ENCODE measurements at places on chromosomes 6 and 20.
A peak's percentile ranks its signal among the peaks of the same experiment; 100 is the strongest.

DNA sequence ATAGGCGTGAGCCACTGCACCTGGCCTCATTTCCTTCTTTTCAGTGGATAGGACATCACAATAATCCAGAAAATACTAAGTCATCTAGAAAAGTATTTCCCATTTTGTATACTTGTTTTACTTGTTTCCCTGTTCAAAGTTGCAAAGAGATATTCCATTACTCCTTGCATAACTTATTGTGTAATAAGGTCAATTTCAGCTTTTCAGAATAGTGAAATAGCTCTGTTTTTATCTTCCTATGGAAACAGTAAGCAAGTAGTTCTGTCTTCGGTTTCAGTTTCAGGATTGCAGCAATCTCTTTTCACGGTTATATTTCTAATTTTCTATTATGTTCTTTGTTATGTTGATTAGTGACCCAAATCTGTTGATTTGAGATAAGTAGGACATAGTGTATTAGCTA lies 6.0 kb downstream of the STX11 start:
- no peak for DNase-seq

DNA sequence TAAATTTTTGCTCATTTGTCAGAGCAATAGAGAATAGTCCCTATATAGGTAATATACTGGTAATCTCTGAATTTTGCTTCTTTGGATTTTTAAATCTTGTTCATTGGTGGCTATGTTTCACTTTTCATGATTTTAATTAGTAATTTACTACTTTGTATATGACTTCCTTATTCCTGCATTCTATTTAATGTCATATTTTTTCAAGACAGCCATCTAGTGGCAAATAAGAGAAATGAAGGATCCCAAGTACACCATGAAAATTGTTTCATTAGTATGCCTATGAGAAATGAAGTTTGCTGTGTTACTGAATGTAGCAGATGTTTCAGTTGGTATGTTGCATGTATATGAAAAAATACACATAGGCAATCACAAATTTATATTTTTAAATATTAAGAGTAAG lies 82.4 kb downstream of the ZNF292 start:
- DNase-seq, result no peak

DNA sequence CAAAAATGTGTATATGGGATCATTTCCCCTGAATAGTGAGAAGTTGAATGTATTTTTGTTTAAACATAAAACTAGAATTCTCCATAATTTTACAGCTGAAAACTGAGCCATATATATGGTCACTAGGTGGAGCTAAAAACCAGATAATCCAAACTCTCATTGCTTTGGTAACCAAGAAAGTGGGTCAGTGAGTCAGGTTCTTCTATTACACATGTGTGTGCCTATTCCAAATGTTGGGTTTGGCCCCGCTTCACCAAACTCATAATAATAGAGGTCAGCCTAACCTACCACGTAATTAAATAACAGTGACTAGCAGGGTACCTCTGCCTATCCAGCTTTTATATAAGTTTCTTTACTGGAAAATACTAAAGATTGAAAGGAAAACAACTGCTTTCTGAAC lies 19.3 kb upstream of the RNGTT start:
- no peak for DNase-seq

DNA sequence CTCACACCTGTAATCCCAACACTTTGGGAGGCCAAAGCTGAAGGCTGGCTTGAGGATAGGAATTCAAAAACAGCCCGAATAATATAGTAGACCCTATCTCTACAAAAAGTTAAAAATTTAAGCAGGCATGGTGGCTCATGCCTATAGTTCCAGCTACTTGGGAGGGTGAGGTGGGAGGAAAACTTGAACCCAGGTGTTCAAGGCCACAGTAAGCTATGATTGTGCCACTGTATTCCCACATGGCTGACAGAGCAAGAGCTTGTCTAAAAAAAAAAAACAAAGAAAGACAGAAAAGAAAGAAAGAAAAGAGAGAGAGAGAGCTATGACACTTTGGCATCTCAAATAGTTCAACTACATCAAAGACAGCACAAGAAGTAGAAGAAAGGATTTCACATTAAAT lies 33.2 kb downstream of the DCDC2 start:
- no peak for DNase-seq

- no peak for DNase-seq
These were observed 210.2 kb upstream of the ECI2 start for GRCh38 chr6:4345543-4345942.

DNA sequence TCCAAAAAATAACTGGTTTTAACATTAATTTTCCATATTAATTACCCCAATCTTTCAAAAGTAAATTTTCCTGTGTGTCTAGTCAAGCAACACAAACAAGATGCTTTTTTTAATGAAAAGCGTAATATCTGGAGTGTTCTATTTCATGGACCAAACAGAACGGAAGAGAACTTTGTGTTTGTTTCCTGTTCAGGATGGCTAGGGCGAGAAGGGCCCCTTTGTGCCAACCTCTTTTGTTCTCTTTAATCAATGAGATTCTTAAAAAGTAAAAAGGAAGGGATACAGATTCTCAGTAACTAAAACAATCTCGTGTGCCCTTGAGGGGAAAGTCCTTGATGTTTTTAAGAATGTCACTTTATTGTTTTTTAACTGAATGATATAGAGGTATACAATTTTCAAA lies 55.7 kb downstream of the GNAS start:
- DNase-seq, result no peak

DNA sequence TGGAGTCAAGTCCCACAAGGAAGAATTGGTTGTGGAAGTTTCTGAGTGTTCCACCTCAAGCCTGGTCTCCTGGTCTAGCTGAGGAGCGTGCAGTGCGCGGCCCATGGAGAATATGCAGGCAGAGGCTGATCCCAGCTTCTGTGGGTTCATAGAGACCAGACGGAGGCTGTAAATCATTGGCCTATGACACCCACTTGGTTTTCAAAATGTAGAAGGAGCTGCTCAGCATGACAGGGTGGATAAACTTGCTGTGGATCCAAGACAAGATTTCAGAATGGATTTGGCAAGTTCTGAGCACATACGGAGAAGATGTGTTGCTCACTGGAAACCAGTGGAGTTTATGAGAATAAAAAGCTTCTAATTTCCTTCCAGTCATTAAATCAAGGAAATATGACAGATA lies 744 bp downstream of the KIF25 start:
- DNase-seq, result no peak

DNA sequence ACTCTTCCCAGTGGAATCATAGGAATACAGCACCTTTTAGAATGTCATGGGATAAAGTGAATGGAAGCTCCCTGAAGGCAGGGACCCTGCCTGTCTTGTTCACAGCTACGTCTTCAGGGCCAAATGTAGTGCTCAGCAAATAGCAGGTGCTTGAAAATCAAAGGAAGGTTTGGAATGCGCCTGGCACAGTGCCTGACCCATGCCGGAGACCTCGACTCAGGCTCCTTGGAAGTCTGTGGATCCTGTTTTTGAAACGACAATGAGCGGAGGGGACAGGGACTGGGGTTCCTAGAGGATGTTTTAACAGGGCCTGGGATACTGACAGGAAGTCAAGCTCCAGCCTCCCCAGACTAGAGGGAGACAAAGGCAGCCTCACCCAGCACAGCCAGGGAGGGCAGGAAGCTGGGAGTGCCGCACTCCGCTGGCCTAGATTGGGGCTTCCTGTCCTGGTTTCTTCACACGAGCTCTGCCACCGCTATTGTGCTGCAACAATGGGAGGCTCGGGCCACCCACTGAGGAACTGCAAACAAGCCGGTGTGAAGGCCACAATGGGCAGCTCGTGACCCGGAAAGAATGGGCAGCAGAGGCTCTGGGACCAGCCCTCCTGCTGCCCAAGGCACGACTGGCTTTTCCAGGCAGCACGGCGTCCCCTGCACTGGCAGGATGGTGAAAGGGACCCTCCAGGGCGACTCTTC lies 76.7 kb downstream of the PREX1 start:
- DNase-seq, result peak; percentile 56

GRCh38 chr6:138229663-138230179 lies 11.4 kb upstream of the PBOV1 start:
- no peak for DNase-seq

DNA sequence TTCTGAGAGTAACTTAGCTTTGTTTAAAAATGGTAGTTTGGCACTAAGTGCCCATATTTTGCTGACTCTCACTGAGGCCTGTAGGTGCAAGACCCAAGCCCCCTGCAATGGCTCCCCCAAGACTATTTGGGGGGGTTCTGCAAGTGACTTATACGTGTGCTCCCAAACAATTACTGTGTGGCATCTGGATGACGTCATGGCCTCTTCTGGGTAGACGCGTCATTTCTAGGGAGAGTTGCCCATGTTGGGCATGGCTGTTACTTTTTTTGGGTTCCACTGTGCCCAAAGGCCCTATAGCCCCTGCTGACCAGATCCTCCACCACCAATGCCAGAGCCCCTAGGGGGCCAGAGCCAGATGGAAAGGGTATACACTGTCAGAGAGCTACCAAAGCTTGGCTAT lies 110.3 kb upstream of the MYLIP start:
- no peak for DNase-seq

GRCh38 chr20:16580620-16581019 lies 7.4 kb upstream of the KIF16B start:
- no peak for DNase-seq

DNA sequence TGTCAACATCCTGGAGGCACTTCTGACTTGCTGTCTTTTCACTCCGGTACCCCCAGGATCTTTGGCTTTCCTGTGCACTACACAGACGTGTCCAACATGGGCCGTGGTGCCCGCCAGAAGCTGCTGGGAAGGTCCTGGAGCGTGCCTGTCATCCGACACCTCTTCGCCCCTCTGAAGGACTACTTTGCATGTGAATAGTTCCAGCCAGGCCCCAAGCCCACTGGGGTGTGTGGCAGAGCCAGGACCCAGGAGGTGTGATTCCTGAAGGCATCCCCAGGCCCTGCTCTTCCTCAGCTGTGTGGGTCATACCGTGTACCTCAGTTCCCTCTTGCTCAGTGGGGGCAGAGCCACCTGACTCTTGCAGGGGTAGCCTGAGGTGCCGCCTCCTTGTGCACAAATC lies 12.0 kb upstream of the MAPRE1 start:
- no peak for DNase-seq

GRCh38 chr6:129134535-129134934 lies 251.6 kb downstream of the LAMA2 start:
- no peak for DNase-seq

DNA sequence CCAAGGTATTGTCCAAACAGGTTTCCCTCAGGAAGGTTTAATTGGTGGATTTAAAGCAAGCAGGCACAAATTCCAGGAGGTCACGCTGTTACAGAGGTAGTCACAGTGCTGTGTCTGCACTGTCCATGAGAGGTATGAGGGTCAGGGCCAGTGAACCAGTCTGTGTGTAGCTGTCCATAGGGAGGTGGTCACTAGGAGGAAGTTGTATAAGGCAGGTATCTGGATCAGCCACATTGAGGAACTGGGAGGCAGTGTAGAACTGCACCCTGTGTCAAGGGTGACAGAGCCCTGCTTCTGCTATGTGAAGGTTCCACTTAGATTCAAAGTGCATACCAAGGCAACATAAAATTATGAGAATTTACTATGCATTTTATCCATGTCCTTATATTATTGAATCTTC lies 73.3 kb downstream of the MAP3K4 start:
- DNase-seq, result no peak

DNA sequence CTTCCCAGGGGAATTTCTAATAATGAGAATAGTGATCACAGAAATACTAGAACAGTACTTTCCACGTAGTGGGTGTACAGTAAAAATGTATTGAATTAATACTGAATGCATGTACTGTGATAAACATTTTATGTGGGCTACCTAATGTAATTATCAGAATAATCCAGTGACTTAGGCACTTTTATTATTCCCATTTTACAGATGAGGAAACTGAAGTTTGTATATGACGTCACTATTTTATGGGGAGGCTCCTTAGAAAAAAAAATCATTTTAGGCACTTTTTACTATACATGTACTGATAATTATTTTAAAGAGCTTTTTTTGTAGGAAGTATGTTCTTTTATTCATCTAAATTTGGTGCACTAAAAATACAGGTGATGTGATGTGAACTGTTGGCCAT lies 275.6 kb upstream of the TAB2 start:
- DNase-seq, result no peak

DNA sequence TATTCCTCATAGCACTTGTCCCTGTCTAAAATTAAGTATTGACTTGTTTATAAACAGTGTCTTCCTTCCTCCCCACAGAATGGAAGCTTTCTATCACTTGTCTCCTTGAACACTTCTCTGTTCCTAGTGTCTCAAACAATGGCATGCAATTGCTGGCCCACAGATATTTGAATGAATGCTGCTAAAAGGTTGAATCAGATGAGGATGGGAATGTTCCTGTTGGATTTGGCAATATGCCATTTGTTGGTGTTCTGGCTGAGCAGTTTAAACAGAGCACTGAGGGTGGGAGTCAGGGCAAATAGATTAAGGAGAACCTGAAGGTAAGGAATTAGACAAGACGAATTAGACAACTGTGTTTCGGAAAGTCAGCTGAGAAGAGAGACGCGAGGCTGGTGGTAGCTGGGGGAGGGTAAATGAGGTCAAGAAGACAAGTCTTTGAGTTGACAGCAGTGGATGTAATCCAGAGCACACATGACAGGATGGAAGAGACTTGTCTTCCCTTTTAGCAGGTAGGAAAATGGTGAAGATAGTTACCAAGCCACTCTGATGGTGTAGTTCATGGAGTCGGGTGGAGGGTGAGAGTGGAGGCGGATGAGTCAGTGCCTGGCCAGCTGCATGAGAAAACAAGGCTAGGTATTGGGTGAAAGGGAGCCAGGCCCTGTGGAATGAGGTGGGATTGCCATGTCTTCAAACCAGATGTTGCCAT lies 58.3 kb upstream of the GNRH2 start:
- DNase-seq, result no peak

GRCh38 chr6:146948790-146949342 lies 255.4 kb upstream of the STXBP5 start:
- no peak for DNase-seq

- DNase-seq, result no peak
These were observed 630 bp downstream of the PPP1R3G start for GRCh38 chr6:5085648-5086293.

- no peak for DNase-seq
These were observed 43.4 kb downstream of the SLC22A3 start for GRCh38 chr6:160391419-160392116.

GRCh38 chr6:159261995-159262394 lies 92.8 kb downstream of the FNDC1 start:
- no peak for DNase-seq

GRCh38 chr6:150456466-150456865 lies 87.7 kb downstream of the IYD start:
- no peak for DNase-seq

DNA sequence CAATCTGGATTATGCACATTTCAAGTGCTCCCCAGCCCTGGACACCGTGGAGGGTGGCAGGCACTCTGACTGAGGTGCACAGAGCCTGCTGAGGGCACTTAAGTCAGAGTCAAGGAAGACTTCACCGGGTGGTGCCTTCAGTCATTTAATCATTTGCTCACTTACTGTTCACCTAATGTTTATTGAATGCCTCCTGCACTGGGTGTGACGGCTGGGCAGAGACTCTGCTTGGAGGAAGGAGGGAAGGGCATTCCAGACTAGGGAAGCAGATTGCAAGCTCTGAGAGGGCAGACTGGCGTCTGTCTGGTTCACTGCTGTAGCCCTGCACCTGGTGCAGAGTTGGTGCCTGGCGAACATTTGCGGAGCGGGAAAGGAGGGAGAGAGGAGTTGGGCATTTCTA lies 54.2 kb upstream of the FAM83D start:
- no peak for DNase-seq
